ENCODE measurements at places on chromosomes 2 and 18.

DNA sequence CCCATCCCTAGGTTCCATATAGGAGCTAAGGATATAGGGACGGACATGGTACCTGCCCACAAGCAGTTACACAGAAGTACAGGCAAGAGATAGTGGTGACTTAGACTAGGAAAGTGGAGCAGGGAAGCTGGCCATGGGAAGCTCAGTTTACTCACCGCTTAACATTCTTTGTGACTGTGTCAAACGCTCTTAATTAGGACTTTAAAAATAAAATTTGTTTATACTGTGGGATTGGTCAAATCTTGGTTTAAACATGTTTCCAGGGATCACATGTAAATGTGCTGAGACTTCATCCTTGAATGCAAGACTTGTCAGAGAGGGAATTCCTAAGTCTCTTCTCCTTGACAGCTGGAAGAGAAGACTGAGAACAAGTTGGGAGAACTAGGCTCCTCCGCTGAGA lies 107.3 kb downstream of the MTCL1 start:
- no peaks in the 10 kb centered on the region for H3K36me3 ChIP-seq
- no peak overlapping the region for H3K27ac ChIP-seq
- H3K4me1 ChIP-seq, result peaks cover 4% of the 10 kb centered on the region
- H3K27me3 ChIP-seq, result peaks cover 4% of the 10 kb centered on the region
- no peak overlapping the region for H3K4me3 ChIP-seq
- DNase-seq, result no peak

DNA sequence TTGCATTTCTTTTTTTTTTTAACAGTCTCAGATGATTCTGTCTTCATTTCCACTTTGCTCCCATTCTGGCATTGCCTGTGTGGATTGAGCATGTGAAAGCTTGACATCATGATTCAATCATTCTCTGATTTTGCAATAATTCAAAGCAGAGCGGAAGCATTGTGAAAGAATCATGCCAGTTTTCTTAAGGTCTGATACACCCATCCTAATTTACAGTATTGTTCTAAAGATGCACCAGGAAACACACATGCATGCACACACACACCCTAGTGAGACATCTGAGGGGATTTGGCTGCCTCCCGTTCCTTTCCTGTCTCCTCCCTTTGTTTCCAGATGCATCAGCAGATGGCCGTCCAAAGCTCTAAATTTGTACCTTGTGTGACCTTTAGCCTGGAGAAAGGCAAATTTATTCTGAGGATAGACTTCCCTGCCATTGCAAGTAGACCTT lies 97.3 kb downstream of the FMNL2 start:
- no peaks in the 10 kb centered on the region for H3K36me3 ChIP-seq
- H3K27me3 ChIP-seq, result peaks cover 15% of the 10 kb centered on the region
- DNase-seq, result no peak
- no peaks in the 10 kb centered on the region for H3K4me1 ChIP-seq

- H3K4me1 ChIP-seq, result peaks cover 2% of the 10 kb centered on the region
- H3K27ac ChIP-seq, result no peak overlapping the region
- H3K4me3 ChIP-seq, result no peak overlapping the region
- no peaks in the 10 kb centered on the region for H3K27me3 ChIP-seq
- no peak for DNase-seq
Observed at GRCh38 chr2:3345621-3346020, 32.0 kb downstream of the EIPR1 start.

GRCh38 chr2:215529271-215529670 lies 93.4 kb upstream of the FN1 start:
- no peaks in the 10 kb centered on the region for H3K4me1 ChIP-seq
- no peak for DNase-seq
- no peak overlapping the region for H3K4me3 ChIP-seq
- no peak overlapping the region for H3K27ac ChIP-seq

DNA sequence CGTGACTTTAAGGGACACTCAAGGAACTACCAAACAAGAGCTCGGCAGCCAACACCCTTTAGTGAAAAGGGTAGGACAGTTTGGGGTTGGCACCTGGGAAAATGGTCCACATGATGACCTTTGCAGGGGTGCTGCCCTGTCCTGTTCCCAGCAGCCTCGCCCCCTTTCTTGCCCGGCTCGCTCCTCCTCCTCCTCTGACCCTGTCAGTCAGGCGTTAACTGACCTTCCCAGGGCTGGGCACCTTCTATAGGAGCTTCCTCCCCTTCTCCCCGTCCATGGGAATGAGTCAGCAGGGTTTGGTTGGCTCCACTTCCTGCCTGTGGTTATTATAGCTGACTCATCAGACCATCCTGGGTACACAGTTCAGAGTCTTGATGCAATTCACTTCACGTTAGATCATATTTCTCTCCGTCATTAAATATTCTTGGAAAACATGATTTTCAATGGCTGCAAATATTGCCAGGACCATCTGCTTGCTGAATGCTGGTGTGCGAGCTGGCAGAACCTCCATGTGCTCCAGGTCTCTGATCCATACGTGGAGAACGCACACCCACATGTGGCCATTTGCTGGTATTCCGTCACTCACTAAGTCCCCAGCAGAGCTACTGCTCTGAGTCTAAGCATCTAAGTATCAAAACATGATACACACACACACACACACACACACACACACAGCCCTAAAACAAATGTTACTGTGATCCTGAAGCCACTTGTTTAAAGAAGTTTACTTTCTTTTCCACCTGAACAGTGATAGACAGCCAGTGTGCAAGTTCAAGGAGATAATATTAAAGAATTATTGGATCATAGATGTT lies 185.0 kb downstream of the ANAPC1 start:
- peaks cover 45% of the 10 kb centered on the region for H3K4me1 ChIP-seq
- peak overlapping the region; percentile 51 for H3K4me3 ChIP-seq
- H3K36me3 ChIP-seq, result peaks cover 10% of the 10 kb centered on the region

- DNase-seq, result no peak
- H3K27ac ChIP-seq, result no peak overlapping the region
- no peaks in the 10 kb centered on the region for H3K27me3 ChIP-seq
- no peaks in the 10 kb centered on the region for H3K4me1 ChIP-seq
- H3K36me3 ChIP-seq, result no peaks in the 10 kb centered on the region
- no peak overlapping the region for H3K4me3 ChIP-seq
Observed at GRCh38 chr18:6741232-6741663, 11.7 kb downstream of the ARHGAP28 start.

GRCh38 chr2:37764739-37765138 lies 93.3 kb upstream of the CDC42EP3 start:
- no peak overlapping the region for H3K4me3 ChIP-seq
- DNase-seq, result no peak
- no peaks in the 10 kb centered on the region for H3K27me3 ChIP-seq
- peaks cover 4% of the 10 kb centered on the region for H3K36me3 ChIP-seq

DNA sequence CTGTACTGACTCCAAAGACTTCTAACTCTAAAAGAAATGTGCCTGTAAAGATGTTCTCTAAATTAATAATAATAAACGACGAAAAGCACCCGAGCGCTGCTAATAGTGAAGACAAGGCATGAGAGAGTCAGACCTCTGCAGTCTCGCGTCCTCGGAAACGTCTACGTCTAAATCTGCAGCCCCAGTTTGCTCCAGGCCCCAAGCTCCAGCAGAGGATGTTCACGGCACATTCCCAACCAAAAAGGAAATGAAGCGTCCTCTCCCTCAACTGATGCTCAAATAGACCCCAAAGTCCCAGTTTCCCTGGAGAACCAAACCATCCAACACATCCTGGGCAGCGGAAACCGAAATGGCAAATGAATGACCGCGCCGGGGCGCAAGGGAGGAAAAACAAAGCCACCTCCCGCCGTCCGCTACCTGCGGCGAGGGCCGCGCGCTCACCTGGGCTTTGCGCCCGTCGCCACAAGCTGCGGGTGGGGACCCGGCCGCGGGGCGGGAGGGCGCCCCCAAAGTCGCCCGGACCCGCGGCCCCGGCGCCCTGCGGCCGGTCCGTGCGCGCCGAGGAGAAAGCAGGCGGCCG lies 47.1 kb upstream of the CCDC150 start:
- no peak for DNase-seq
- H3K36me3 ChIP-seq, result no peaks in the 10 kb centered on the region
- no peak overlapping the region for H3K27ac ChIP-seq
- peaks cover 8% of the 10 kb centered on the region for H3K4me1 ChIP-seq
- peak overlapping the region; percentile 71 for H3K4me3 ChIP-seq

DNA sequence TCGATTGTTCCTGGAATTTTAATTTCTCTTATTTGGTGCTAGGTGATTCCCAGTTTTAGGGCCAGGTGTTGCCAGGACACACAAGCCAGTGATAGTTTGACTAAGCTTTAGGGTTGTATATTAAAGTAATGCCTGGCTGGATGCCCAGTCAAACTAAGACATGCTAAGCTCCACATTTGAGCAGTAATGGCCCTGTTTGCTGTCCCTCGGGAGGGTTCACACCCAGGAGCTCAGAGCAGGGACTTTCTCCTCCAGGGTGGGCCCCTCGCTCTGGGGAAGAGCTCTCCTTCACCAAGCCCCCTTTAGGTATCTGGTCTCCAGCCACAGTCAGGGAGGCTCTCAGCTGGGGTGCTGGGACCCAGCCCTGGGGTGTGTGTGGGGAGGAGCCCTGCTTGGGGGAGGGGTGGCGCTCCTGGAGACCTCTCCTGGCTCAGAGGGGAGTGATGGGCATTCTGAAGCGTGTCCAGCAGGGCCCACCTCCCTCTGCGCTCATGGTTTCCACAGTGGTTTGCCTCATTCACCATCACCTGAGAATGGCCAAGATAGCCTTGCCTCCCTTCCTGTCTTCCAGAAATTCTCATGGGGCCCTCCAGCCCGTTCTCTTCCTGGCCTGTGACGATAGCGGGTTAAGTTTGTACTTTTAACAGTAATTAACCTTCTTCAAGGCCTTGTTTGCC lies 31.7 kb downstream of the INPP4A start:
- peaks cover 100% of the 10 kb centered on the region for H3K4me1 ChIP-seq
- no peak overlapping the region for H3K4me3 ChIP-seq
- peaks cover 21% of the 10 kb centered on the region for H3K36me3 ChIP-seq
- H3K27ac ChIP-seq, result peak overlapping the region; percentile 66

DNA sequence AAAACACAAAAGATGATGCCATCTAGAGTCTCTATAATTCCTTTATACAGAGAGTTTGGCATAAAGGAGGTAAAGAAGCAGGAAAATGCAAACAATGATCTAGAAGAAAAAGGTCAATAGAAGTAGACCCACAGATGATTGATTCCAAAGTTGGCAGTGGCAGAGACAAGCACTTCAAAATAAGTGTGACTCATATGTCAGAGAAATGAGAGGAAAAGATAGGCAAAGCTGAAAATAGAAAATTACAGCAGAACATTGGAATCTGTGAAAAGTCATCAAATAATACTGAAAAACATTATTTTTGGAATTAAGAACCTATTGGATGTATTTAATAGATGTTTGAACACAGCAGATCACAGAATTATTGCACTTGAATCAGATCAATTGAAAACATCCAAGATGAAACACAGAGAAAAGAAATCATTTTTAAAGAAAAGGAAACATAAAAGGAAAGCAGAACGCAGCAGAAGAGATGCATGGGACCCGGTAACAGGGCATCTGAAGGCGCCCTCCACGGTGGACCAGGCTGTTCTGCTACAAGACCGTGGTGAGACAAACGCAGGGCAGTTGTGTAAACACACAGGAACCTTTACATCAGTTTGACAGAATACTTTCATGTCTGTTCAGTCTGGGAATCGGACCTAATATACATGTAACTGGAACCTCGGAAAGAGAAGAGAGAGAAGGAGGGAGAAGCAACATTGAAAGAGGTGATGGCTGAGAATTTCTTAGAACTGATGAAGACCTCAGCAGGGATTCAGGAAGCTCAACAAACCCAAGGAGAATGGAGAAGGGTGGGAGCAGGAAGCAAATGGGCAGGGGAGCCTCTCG lies 74.6 kb upstream of the GPC1 start:
- H3K4me3 ChIP-seq, result no peak overlapping the region
- no peaks in the 10 kb centered on the region for H3K27me3 ChIP-seq
- DNase-seq, result no peak
- H3K4me1 ChIP-seq, result no peaks in the 10 kb centered on the region
- H3K27ac ChIP-seq, result no peak overlapping the region

GRCh38 chr2:174670446-174670845 lies 72.8 kb upstream of the WIPF1 start:
- H3K4me1 ChIP-seq, result peaks cover 13% of the 10 kb centered on the region
- no peak overlapping the region for H3K27ac ChIP-seq
- H3K4me3 ChIP-seq, result no peak overlapping the region

GRCh38 chr18:67260841-67261240 lies 255.7 kb downstream of the DSEL start:
- H3K4me3 ChIP-seq, result no peak overlapping the region
- H3K27me3 ChIP-seq, result peaks cover 2% of the 10 kb centered on the region
- peaks cover 28% of the 10 kb centered on the region for H3K4me1 ChIP-seq
- no peaks in the 10 kb centered on the region for H3K36me3 ChIP-seq
- H3K27ac ChIP-seq, result no peak overlapping the region

GRCh38 chr2:10971888-10972260 lies 60.1 kb downstream of the KCNF1 start:
- peaks cover 2% of the 10 kb centered on the region for H3K4me1 ChIP-seq
- peaks cover 56% of the 10 kb centered on the region for H3K27me3 ChIP-seq
- no peak overlapping the region for H3K4me3 ChIP-seq
- no peak overlapping the region for H3K27ac ChIP-seq

DNA sequence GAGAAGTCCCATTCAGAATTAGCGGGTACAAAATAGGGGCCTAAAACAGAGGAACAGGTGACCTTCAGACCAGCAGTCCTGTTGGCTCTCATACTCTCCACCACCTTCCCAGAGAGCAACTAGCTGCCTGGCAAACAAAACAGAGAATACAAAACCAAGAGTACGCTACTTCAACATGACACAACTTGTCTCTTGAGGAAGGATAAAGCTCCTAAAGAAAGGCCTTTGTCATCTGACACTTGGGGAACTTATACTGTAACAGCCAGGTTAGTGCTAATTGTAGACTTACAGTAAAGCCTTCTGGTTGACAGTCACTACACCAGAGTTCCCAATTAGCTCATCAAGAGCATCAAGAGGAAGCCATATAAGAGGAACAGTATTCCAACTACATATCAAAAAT lies 282.1 kb upstream of the NT5C1B start:
- no peaks in the 10 kb centered on the region for H3K4me1 ChIP-seq
- no peak overlapping the region for H3K27ac ChIP-seq
- DNase-seq, result no peak
- H3K36me3 ChIP-seq, result no peaks in the 10 kb centered on the region
- no peaks in the 10 kb centered on the region for H3K27me3 ChIP-seq
- H3K4me3 ChIP-seq, result no peak overlapping the region

DNA sequence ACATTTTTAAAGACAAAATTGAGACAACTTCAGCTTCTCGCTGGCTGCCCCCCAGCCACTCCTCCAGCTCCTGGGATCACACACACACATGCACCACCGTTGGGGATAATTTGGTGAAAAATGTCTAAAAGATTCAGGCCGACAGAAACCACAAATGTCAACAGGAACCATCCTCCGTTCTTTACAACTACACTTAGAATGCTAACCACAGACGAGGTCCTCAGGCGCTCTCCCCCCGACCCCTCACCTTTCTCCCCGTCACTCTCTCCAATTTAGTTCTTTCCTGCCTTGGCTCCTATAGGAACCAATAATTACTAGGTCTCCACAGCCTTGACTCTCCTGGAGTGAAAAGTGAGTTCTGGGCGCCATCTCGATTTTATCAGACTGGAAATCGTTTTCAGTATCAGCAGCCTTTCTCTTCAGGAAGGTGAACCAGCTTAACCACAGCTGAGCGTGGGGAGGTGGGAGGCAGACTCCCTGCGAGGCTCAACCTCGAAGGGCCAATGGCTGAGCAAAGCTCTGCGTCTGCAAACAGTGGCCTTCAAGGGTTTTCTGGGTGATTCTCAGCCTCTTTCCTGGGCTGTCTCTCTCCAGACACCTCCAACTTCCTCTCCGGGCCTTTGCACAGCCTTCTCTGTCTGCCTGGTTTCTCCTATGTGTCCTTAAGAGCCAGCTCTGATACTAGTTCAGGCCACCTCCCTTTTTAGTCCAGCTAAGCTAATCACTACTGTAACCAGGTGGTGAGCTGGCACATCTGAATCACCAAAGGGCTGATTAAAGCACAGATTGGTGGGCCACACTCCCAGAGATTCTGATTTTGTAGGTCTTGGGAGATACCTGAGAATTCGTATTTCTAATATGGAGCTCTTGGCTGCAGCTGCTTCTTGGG lies 115.7 kb upstream of the COPS8 start:
- H3K4me1 ChIP-seq, result peaks cover 38% of the 10 kb centered on the region
- peak overlapping the region; percentile 6 for H3K4me3 ChIP-seq
- DNase-seq, result no peak
- no peaks in the 10 kb centered on the region for H3K36me3 ChIP-seq

Data from activated CD8-positive, alpha-beta memory T cell treated with anti-CD3 and anti-CD28 coated beads, Interleukin-2, amount 10 ng/mL, durations not matched to agents 7 days and 5 days (primary cell).